ENCODE measurements at places on chromosomes 12 and 14.
A peak's percentile ranks its signal among the peaks of the same experiment; 100 is the strongest.

DNA sequence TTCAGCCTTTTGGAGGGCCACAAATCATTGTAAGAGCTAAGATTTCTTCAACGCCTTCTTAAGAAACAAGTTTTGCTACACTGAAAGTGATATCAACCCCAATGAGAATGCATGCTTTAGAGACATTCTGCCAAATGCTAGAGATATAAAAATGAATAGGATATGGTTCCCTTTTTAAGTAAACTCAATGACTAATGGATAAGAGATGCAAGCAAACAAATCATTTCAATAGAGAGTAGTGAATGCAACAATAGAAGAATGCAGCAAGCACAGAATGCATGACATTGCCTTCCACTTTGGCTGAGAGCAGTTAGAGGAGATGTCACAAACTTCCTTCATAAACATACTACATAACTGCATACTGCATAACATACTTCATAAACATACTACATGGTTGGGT lies 116.4 kb downstream of the PDZRN4 start:
- no peak for DNase-seq

DNA sequence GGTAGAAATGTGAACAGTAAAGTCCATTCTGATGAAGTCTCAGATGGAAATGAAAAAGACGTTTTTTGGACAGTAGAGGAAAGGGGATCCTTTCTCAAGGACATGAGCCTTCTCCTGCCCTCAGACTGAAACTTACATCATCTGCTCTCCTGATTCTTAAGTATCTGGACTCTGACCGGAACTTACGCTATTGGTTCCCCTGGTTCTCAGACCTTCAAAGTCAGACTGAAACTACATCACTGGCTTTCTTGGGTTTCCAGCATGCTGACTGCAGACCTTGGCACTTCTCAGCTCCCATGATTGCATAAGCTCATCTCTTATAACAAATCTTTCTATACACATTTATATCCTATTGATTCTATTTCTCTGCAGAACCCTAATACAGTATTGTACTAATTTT lies 291.0 kb downstream of the SNAPC1 start:
- no peak for DNase-seq

DNA sequence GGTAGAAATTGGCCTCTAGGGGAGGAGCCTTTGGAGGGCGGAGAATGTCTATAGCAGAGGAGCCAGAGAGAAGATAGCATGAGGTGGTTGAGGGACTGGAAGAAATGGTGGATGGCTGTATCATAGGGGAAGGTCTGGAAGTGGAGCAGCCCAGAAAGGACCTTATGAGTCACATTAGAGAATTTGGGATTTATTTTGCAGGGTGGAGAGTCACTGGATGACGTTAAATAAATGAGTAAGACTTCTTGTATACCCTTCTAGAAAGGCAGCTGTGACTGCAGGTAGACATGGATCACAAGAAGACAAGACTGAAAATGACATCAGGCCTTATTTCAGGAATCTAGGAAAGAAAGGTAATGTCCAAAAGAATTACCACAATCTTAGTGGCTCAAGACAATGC lies 208.2 kb upstream of the TMTC1 start:
- DNase-seq, result no peak

- DNase-seq, result no peak
Measured at GRCh38 chr12:32217354-32218310, 111.0 kb downstream of the BICD1 start.

GRCh38 chr12:72006766-72007165 lies 68.1 kb downstream of the TPH2 start:
- DNase-seq, result no peak

DNA sequence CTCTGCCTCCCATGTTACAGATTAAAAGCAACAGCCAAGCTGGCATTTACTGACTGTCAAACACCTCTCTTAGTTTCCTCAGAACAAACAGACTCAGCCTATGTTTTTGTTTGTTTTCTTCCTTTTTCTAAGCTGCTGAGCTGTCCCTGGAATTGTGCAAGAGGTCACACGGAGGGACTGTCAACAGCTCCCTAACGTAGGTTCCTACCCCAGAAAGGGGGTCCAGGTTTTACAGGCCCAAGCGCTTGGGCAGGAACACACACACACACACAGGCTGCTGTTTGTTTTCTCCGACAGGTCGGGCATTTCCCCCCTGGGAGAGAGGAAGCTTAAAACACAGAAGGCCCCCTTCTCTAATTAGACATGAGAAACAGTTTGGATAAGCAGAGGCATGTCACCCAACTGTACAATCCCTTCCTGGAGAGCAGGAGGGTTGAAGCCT lies 739.6 kb upstream of the TBX3 start:
- no peak for DNase-seq

- DNase-seq, result no peak
Measured at GRCh38 chr12:119957135-119957534, 31.9 kb upstream of the BICDL1 start.

DNA sequence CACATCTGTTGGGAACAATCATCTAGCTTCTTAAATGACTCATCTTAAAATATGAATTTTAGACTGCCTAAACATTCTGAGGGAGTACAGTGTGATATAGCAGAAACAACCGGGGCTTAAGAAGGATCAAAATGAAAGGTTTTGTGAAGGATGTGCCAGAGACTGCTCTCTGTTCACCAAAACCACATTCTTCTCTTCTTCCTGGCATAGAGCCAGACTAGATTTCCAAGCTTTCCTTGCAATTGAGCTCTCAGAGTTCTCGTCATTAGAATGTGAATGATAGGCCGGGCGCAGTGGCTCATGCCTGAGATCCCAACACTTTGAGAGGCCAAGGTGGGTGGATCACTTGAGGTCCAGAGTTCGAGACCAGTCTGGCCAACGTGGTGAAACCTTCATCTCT lies 94.5 kb downstream of the LRRIQ1 start:
- DNase-seq, result no peak

DNA sequence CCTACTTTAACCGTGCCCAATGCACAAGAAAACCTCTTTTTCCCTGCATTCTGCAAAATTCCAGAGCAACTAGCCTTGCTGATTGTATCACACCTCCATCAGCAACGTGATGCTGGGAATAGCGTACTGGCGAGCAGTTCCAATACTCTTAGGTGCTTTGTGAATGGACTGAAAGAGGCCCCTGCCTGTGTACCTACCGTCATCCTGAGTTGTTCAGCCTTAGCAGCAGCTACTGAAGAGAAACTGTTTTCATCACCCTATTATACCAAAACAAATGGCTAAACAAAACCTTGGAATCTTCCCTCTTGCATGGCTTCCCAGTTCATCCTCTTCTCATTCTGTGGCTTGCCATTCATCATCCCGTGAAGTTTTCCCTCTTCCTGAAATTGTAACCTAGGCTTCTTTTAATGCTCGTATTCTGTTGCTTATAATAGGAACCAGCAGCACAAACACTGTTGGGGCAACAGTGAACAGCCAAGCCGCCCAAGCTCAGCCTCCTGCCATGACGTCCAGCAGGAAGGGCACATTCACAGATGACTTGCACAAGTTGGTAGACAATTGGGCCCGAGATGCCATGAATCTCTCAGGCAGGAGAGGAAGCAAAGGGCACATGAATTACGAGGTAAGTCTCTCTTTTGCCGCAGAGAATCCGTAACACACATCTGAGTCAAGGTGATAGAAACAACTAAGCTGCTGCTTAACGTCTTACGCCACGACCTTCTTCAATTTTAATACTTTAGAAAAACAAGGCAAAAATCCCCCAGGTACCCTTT lies 41.9 kb downstream of the RAD52 start:
- no peak for DNase-seq

GRCh38 chr12:14784471-14784870 lies 18.8 kb downstream of the WBP11 start:
- no peak for DNase-seq

DNA sequence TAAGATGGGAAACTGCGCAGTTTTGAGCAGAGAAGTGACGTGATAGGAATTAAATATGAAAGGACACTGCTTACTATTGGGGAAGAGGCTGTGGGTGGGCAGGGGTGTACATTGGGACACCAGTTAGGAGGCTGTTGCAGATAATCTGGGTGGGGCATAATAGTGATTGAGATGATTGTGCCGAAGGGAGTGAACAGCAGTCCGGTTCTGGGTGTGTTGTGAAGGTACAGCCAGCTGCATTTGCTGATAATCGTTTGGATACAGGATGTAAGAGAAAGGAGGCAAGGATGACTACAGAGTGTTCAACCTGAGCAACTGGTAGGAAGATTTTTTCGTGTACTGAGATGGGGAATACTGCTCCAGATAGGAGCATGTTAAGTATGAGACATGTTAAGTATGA lies 205.2 kb upstream of the NEDD1 start:
- no peak for DNase-seq

DNA sequence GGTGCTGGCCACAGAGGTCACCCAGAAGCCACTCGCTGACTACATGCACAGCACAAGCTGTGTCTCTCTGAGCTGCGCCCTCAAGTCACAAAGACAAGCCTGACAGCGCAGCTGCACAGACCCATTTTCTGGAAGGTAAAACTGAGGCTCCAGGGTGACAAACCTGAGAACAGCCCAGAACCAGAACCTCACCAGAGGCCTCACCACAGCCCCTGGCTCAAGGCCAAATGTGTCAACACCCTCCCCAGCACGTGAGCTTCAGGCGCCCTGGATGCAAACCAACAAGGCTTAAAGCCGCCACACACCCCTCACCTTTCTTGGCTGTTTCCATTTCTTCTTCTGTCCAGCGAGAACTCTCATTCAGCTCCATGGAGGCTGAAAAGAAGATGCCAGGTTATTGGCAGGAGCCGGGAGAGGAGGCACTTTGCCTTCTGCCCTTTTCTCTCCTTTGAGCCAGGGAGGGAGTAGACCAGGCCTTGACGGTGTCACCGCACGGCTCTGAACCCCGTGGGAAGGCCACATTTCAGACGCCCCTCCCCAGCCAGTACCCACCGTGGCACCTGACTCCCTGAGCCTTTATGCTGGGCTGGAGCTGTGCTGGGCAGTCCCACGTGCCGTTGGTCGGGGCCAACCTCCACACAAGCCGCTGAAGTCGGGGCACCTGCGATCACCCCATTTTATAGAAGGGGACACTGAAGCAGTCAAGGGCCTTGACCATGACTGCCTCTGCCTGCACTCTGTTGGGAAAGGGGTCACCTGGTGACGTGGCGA lies 103.1 kb downstream of the RFLNA start:
- no peak for DNase-seq

DNA sequence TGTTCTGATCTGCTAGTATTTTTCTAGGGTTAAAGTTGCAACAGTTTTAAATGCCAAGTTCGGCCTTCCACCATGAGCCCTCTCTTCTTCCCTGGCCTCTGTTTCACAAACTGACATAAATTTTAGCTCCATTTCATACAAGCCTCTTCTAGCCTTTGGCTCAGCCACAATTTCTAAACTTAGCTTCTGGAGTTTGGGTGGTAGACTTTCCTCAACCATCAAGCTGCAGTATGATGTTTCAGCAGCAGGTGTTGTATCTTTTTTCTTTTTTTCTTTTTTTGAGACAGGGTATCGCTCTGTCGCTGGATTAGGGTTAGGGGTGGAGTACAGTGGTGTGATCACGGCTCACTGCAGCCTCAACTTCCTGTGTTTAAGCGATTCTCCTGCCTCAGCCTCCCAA lies 29.4 kb downstream of the SETD3 start:
- no peak for DNase-seq

DNA sequence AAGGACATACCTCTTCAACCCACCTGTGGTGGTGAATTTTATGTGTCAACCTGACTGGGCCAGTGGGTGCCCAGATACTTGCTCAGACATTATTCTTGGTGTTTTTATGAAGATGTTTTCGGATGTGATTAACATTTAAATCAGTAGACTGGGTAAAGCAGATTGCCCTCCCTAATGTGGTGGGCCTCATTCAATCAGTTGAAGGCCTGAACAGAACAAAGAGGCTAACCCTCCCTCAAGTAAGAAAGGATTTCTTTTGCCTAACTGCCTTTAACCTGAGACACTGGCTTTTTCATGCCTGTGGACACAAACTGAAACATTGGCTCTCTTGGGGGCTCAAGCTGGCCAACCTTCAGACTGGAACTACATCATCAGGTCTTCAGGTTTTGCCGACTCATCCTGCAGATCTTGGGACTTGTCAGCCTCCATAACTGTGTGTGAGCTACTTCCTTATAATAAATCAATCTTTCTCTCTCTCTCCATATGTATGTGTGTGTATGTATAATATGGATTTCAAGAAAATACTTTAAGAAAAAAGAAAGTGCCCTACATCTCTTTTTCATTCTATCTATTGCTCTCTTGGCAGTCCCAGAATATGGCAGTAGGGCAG lies 39.4 kb downstream of the RTN1 start:
- DNase-seq, result no peak

DNA sequence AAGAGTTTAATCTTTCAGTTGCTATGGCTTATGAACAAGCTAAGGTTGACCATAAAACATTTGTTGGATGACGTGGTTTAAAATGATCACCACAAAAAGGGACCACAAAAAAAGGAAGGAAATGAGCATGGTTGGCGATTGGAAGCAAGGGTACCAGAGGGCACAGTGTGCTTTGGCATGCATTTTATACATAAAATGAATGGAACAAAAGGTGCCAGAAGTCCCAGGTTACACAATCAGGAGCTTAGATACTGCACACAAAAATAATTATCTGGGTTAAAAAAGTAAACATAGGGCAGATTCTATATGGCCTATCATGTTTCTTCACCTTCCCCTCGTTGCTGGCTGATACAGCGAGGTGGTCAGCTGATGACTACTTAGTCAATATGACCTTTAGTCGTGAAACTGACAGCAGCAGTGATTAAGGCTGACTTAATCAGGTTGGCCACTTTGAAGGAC lies 50.7 kb downstream of the ZC3H14 start:
- no peak for DNase-seq

DNA sequence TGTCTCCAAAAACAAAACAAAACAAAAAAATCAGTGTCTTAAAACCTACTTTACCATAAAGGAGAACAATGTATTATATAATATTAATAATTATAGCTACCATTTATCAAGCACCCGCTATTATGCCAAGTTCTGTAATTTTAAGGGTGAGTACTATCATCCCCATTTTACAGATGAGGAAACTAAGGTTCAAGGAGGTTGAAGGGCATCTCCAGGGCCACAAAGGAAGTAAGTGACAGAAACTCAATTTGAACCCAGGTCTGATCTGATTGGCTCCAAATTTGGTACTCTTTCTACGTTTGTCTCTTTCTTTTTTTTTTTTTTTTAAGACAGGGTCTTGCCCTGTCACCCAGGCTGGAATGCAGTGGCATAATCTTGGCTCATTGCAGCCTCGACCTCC lies 115.4 kb downstream of the BCAT1 start:
- no peak for DNase-seq

DNA sequence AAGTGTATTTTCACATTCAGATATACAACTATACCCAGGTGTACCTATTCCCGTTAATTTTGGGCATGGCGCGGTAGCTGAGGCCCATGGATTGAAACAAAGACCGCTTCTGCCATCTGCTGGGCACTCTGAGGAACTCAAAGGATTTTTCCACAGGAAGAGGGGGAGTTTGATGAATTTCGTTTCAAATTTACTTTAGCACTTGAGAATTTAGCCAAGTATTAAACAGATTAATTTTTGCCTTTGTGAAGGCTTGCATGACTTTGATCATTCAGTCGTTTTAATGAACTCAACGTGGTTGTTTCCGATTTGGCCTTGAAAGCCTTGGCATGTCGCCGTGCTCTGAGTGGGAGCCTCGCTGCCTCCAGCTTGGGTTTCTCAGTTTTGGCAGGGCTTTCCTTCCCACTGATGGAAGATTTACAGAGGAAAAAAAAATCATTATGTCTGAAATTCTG lies 153.2 kb upstream of the DDHD1 start:
- DNase-seq, result peak; percentile 11
